ENCODE measurements at places on chromosomes 6 and 20.
A peak's percentile ranks its signal among the peaks of the same experiment; 100 is the strongest.

DNA sequence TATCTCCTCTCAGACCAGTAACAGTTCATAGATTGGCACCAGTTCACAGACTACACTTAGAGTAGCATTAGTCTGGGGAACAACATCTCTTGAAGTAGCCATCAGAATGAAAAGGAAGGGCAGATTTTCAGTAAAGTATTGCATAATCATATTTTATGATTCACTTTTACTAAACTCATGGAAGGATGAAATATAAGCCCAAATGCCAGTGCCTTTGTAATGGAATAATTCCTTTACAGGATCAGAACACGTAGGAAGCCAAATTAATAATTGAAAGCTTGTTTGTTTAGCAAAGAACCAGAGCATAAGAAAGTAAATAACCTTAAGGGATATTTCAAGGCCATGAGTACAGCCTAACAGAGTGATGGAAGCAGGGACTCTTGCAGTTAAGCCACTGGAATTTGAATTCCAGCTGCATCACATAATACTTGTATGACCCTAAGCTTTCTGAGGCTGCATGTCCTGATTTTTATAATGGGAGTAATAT lies 11.4 kb upstream of the LOC128125822 start:
- DNase-seq, result peak; percentile 28

- DNase-seq, result no peak
Measured at GRCh38 chr6:157407646-157408045, 26.7 kb downstream of the ZDHHC14 start.

DNA sequence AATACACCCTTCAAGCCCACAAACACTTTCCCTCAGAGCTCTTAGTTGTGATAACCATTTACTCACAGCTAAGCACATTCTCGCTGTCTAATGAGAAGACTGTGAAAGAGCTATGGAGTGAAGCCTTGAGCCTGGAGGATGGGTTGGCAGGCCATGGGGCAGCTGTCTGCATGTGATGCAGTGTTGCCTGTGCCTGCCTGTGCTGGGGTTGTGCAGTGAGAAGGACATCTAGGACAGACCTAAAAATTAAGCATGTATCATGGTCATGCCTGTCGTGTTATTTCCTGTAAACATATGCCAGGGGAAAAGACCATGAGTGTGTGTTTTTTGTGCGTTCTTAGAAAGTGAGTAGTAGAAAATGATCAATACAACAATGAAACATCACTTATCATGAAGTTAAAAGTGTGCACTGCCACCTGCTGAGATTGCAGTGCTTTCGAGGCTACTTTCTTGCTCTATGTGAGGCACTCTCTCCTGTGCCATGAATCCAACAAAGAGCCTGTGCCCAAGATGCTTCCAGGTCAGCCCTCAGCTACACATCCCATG lies 8.1 kb upstream of the ZC3H12D start:
- no peak for DNase-seq

DNA sequence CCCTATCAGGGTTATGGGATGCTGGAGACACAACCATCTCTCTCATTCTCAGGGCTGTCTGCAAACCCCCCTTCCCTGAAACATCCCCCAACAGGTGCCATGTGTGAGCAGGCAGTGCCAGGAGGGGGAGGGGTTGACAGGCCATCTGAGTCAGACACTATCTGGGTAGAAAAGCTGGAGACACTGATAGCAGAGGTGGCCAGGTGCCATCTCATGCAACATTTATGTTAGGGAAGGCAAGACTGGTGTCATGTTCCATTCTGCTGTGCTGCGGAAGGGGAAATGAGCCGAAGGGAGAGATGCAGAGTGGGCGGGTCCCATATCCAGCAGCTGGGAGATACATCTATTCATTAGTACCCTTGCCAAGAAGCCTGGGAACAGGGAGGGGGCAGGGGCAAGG lies 3.5 kb downstream of the LHFPL5 start:
- DNase-seq, result no peak

DNA sequence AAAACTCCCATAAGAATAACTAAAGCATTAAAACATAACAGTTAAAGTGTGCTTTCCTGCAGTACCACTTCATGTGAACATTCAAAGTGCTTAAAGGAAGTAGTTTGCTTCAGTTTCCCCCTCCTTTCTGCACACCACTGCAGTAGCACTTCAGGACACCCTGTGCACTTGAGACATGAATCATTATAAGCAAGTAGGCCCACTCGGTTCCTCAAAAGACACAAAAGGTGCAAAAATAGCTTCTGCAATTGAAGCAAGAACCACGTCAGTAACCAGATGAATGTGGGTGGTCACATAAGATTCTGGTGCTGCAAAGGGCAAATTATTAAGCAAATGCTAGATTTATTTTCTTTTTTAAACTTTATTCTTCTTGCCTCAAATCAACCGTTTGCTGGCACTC lies 160.6 kb downstream of the HIVEP2 start:
- DNase-seq, result no peak

GRCh38 chr6:156883497-156884252 lies 106.5 kb downstream of the ARID1B start:
- DNase-seq, result no peak

- DNase-seq, result peak; percentile 77
Measured at GRCh38 chr20:41701588-41702348, 83.6 kb upstream of the CHD6 start.

GRCh38 chr6:9754515-9754914 lies 660.4 kb downstream of the TFAP2A start:
- DNase-seq, result no peak

GRCh38 chr6:5007531-5007930 lies 3.7 kb upstream of the RPP40 start:
- DNase-seq, result no peak

DNA sequence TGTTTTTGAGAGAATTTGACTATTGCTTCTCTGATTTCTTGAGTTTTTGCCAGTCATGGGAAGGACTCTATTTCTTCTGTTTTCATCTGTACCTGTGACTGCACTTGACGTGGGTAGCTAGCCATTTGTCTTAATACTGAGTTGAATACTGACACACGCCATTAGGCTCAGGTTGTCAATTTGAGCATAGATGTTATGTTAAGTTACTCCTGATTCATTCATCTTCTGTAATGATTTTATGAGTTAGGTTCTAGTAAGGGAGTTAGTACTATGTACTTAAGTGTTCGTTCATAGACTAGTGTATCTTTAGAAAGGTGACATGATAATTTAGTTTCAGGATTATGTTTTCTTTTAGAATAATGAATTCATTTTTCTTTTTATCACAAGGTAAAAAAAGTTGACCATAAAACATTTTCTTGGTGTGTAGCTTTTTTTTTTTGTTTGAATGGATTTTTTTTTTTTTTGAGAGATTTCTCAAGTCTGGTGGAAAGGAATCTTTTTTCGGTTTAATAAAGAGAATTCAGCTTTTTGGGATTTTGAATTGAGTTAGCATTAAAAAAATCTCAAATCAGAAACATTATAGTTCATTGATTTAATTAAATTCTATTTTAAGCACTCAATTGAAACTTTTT lies 1.7 kb downstream of the AFDN start:
- DNase-seq, result no peak

GRCh38 chr6:166598441-166599138 lies 12.1 kb upstream of the RAMACL start:
- DNase-seq, result peak; percentile 96

GRCh38 chr20:37283530-37284195 lies 5.8 kb upstream of the MANBAL start:
- no peak for DNase-seq

GRCh38 chr6:133992992-133993680 lies 40.1 kb downstream of the TBPL1 start:
- no peak for DNase-seq

DNA sequence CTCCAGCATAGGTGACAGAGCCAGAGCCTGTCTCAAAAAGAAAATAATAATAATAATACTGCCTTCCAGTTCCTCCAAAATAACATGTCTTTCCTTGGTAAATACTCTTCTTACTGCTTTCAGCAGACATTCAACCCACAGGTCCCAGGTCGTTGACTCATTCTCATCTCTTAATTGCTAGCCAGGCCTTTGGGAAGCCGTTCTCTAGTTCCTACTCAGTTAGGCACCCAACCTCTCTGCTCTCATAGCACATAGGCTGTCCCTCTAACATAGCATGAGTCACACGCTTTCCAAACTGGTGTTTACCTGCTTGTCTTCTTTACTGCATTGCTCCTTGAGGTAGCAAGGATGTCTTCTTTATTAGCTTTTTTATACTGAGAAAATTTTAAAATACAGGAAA lies 98.8 kb downstream of the LAMA2 start:
- DNase-seq, result no peak

DNA sequence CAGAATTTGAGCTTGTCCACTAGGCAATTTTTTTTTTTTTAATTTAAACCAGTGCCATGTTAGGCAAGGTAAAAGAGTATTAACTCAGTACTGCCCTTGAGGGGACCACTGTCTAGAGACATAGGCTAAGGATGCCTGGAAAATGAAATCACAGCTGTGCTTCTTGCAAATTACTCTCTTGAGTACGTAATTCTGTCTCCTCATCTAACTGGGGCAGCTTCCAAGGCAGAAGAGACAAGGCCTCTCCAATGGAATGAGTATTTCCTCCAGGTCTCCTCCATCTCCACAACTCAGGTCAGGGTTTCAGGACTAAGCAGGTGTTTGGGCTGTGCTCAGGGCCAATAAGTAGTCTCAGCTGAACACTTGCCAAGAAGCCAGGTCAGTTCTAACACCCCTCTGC lies 33.8 kb upstream of the MRPS10 start:
- DNase-seq, result peak; percentile 87

DNA sequence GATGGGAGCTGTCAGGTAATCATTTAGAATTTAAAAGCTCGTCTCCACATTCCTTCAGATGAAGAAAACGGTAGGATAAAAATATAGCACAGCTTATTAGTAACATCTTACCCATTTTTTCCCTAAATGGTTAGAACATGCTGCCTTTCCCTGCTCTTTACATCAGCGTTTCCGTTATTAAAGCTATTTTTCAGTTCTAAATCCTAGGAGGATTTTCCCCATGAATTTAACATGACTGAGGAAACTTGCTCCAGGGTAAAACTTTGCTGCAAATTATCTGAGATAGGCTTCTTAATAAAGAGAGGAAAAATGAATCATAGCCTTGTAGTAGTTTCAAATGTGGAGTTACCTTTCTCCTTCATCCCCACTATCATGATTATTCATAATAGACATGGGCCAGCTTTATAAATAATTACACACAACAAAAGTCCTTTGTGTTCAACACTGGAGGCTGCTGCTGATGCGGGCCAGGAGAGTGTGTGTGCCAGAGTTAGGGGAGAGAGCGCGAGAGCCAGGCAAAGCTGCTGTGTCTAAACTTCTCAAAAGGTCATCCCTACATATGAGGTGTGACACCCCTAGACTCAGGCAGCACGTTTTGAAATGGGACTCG lies 24.4 kb downstream of the MYLIP start:
- no peak for DNase-seq

DNA sequence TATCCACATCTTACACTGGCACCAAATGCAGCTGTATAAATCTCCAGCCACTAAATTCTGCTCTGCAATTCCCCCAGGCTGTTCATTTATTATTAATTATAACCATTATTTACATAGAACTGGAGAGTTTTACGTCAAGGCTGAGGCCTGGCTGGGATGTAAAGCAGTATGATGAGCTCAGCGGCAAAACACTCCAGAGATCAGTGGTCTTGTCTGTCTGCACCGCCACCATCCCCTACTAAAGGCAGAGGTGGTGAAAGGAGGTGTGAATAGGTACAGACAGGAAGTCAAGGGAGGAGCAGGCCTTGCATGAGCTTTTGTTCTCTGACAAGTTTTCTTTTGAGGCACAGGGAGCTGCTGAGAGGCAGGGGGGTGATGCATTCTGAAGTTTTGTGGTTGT lies 159.9 kb upstream of the PCSK2 start:
- DNase-seq, result no peak

GRCh38 chr20:35823147-35823546 lies 51.3 kb downstream of the PHF20 start:
- no peak for DNase-seq

DNA sequence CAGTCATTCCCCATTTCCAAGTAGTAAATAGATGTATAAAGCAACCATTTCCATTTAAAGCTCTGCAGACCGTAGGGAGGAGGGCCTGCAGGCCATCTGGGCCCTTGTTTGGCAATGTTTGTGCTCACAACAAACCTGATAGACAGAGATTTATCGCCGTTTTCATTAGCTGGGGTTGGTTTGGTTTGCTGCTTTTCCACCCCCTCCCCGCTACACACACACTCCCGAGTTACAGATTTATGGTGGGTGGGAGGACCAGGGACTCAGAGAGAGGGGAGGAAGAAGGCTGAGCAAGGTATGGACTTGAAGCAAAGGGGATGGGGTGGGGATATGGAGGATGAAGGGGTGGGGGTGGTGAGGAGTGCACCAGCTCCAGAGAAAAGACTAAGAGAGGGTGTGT lies 36.6 kb upstream of the FOXP4 start:
- DNase-seq, result no peak

Measured in AG10803 (cell line).